AG08395 (cell line): ENCODE measurements at places on chromosomes 4 and X.

GRCh38 chrX:156004256-156004655 is 6.8 kb downstream of the IL9R start:
- no peak for DNase-seq

GRCh38 chr4:2418650-2419571 is at the start of gene CFAP99:
TSS of gene CFAP99 (plus strand) at chr4:2418955.
- DNase-seq: peak; percentile 96

DNA sequence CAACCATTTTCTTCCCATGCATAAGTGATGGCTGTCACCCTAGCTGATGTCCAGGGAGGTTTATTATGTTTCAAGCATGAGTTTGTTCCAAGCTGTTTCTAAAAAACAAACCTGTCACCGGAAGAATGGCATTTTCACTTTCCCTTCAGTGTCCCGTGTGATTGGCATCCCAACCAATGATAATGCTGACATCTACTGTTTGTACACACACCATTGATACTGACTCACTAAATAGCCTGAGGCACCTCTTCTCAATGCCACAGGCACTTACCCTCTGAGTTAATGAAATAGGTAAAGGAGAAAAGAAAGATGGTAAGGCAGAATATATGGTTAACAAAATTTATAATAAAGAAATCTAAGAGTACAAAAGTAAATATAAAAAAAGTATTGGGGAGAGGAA is 23.1 kb upstream of the VCX2 start:
- DNase-seq: no peak

- DNase-seq: no peak
These were observed 24.6 kb upstream of the BCLAF3 start for GRCh38 chrX:20015422-20015821.

DNA sequence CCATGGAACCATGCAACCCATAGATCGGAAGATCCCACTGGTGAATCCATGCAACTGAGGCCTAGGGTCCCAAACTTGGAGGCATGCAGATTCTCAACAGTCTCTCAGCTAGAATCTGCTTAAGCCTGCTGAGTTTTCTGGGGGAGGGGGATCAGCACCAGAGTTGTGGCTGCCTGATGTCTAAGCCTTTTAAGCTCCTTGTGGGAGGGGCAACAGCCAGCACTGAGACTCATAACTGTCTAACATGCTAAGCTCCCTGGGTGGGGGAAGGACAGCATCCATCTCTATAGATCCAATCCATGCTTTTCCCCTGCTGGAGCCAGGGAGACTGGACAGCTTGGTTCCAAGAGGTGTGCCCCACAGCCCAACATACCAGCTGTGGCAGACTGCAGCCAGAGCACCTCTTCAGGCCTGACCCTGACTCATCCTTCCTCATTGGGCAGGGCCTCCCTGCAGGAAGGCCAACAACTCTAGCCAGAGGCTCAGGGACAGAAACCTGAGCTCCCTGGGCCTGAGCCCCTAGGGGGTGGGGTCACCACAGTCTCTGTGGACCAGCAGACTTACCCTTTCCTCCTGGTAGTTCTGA is 300.1 kb upstream of the SLC7A11 start:
- DNase-seq: no peak
